Activated CD4-positive, CD25-positive, alpha-beta regulatory T cell treated with anti-CD3 and anti-CD28 coated beads, Interleukin-2, amount 50 U/mL, for 24 hours (primary cell): ENCODE measurements at places on chromosomes 1 and 21.

- ATAC-seq: no peak
Observed at GRCh38 chr1:15706751-15707150, 22.6 kb downstream of the PLEKHM2 start.

DNA sequence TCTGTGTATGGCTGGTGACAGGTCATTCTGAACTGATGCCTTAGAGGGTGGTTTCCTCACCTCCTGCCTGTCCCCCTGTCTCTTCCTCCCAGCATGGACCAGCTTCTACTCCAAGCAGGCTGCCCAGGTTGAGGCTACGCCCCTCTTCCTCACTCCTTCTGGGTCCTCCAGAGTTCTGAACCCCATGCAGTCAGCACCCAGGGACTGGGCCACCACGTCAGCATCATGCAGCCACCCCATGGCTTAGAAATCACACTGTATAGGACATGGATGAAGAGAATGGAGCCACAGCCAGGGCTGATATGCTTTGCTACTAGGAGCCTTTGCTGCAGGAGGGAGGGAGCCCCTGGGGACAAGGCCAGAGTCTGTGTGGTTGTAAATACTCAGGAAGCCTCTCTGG, 8.3 kb downstream of the FOXO6 start:
- no peak for ATAC-seq

DNA sequence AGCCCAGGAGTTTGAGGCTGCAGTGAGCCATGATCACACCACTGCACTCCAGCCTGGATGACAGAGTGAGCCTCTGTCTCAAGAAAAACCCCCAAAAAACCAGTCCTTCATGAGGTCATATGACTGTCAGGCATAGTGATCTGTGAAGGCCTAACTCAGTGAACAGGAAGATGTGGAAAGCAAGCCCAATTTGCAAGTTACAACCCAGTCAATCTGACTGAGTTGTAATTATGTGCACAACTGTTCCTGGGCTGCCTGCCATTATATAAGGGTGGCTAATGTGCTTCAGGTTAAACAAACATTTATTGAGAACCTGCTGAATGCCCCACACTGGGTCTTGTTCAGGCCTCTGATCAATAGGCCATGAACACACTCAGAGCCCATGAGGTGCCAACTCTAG, 38.2 kb upstream of the KIRREL1 start:
- no peak for ATAC-seq

DNA sequence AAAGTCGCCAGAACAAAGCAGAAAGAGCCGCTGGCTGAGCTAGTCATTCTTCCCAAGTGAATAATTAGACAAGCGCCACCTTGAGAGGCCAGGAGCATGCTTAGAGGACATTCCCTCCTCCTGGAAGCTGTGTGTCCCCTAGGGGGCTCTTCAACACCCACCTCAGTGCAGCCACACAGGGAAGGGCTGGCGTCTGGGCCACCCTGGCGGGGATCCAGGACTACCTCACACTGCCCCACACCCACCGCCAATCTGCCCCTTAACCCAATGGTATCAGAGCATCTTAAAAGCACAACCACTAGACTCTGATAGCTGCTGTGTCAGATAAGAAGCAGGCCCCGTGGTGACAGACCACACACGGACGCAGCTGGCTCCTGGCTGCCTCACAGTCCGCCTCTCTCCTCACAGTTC, 24.9 kb downstream of the SETD4 start:
- no peak for ATAC-seq

GRCh38 chr1:153374071-153374470, 1.4 kb downstream of the S100A12 start:
- ATAC-seq: no peak

DNA sequence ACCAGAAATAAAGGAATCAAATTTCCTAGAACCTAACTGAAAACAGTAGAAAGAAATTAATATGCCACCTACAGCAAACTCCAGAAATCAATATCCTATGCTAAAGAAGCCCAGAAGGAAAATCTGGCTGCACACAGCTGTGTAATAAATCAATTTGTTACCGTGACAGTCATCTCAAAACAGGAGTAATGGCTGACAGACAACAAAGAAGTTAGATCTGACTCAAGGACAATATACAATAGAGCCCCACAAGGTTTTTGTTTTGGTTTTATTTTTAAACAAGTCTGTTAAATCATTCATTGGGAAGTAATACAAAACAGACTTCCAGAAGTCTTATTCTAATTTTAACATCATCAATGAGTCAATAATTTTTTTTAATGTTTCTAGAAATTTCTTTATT, 168.4 kb downstream of the RERE start:
- peak; percentile 84 for ATAC-seq

- ATAC-seq: no peak
Observed at GRCh38 chr1:113170519-113170918, 97.5 kb downstream of the LRIG2 start.

DNA sequence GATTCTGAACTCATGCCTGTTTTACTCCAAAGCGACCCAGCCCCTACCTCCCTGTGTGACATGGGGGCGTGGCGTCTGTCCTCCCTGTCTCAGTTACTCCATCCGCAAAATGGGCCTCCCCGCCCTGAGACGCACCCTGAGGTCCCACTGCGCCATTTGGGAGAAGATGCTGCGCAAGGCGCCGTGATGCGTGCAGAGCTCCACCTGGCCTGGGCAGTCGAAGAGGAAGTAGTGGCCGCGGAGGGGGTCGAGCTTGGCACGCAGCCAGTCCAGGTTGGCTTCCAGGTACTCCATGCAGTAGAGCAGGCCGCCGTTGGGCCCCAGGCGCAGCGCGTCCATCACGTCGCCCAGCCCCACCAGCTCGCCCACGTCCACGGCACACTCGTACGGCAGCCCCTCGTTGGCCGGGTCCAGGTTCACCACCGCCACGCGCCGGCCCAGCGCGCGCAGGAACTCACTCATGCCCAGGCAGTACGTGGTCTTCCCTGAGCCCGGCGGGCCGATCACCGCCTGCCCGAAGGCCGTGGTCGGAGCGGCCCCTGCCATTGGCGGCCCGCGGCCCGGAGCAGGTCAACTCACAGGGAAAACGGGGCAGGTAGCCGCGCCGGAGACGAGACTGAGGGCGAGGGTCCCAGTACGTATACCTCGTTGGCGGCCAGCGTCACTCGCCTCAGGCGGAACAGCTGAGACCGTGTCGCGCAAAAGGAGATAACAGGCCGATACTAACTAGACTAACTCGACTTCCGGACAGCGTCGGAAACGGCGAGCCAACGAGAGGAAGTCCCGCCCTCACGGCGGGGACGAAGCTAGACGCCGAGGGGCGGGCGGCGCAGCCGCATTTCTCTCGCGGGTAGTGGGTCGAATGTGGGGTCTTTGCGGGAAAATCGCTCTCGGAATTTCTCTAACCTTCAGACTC, at the start of gene GPN2:
Gene GPN2 (minus strand): TSS at position 733 of the 916 bp plus-strand sequence. CDS start 187 bp downstream, at position 546.
- peak; percentile 97 for ATAC-seq

DNA sequence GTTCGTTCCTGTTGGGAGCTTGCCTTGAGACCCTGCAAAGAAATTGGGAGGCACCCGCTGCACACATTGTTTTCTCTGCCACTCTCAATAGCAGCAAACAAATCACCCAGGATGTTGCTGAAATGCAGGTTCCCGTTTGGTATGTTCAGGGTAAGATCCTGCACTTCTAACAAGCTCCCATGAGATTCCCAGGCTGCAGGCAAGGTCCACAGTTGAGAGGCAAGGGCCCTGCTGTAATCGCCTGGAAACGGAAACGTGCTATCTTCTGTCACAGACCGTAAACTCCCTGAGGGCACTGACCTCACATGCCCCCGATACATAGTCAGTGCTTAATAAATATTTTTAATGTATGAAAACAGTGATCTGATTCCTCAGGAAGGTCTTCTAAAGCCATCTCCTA, 37.8 kb downstream of the XCL1 start:
- ATAC-seq: no peak

GRCh38 chr1:94999456-95000131, 72.7 kb upstream of the CNN3 start:
- no peak for ATAC-seq

DNA sequence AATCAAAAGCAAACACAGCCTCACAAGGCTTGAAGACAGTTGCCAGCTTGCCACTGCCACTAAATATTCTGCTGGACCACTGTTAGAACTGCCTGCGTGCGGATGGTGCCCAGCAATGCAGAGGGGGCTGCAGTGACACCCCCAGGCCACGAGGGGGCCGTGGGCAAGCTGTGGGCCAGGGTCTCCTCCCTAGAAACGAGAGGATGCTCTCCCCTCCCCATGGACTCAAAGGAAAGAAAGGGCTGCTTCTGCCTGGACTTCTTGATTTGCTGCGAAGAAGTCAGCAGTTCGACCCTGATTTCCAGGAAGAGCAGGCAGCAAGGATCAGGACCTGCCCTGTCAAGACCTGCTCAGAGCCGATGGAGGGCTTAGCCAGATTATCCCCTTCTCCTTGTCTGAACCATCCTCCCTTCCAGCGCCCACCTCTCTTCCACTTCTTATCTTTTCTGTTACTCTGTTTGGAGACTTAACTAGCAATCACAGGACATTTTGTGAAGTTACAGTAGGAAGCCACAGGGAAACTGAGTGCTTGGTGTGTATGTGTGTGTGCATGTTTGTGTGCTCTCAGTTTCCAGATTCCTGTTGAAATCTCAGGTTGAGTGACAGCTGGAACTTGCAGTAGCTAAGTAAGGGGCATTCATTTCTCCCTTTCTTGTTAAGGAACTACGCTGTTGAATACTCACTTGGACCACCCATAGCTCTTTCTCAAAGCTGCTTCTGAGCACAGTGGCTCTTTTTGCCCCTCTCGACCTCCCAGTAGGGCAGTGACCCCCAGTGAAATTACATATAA, 2.7 kb downstream of the MAN1C1 start:
- peak; percentile 19 for ATAC-seq

DNA sequence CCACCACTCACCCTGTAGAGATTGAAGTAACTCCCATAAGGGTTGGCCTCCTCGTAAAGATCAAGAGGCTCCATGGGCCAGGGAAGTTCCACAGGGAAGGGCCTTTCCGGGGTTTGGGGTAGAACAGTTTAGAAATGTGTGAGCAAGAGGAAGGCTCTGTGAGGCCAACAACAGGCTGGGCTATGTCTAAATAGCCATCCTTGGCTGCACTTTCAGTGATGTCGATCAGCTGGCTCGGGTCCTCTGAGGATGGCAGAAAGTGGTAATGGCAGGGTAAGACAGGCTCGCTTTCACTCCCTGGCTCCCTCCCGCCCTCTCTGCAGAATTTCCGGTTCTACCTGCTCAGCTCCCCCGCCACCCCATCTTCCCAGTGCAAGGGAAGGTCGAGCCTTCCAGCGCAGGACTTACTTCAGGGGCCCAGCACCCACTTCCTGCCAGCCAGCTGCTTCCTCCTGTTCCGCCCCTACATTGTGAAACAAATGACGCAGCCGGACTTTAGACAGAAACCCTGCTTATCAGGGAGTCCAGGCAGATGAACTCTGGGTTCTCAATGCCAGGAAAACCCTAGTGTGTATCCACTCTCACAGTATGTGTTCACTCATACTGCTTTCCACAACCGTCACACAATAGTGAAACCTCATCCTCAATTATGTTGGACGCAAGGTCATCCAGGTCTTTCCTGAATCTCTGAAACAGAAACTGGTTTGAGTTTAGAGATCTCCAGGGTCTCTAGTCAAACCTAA, 7.3 kb downstream of the F11R start:
- peak; percentile 73 for ATAC-seq

DNA sequence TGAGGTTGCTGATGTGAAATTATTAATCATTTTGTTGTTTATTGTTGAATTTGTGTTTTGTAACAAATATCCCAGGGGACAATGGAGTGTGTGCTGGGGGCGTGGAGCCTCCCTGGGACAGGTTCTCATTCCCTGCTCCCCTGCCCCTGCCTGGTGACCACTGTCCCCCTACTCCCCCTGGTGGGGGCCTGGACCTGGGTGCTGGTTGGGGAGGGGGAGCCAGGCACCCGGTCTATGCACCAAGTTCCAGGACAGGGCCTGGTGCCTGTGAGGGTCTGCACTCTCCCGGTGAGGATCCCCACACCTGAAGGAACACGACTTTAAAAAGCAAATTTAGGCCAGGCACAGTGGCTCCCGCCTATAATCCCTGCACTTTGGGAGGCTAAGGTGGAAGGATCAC, 42.4 kb downstream of the CHD5 start:
- no peak for ATAC-seq

GRCh38 chr1:232629250-232630046, 485 bp downstream of the SIPA1L2 start:
- ATAC-seq: peak; percentile 46

GRCh38 chr1:23648576-23648975, 43.0 kb upstream of the RPL11 start:
- no peak for ATAC-seq

DNA sequence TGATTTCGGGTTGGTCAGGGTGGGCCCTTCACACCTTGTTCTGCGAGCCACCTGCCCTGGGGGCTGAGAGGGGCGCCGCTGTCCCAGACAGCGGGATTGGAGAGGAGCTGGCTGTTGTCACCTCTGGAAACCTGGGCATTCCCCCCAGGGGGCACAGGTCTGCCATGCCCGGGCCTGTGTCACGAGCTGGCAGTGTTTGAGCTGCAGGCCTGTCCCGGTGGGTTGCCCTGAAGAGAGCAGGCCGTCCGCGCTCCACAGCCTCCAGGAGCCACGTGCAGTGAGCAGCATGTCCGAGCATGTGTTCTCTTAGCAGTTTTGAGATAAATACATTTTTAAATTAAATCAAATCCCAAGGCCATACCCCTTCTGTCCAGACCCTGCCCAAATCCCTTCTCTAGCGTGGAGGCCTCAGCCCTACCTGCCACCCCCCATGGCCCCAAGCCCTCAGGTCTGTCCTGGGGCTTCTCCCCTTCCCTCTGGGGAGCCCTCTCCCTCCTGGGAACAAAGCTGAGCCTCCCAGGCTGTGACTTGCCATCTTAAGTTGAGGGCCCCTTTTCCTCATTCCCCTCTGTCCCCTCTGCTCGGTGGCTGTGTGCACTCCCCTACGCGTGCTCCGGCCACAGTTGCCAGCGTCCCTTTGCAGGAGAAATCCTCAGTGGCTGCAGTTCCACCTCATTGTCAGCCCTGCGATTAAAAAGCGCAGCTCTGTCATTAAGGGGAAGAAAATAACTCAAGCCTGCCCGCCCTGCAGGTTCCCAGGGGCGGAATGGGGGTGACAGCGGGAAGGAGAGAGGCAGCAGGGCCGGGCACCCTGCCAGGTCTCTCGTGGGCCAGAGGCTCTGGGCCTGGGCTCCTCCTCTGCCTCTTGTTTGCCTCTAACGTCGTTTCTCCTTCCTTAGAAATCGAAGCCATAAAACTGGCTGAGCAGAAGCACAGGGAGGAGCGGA, 26.6 kb downstream of the SLX9 start:
- no peak for ATAC-seq

GRCh38 chr1:169363046-169363730, 4.4 kb downstream of the NME7 start:
- ATAC-seq: peak; percentile 49

DNA sequence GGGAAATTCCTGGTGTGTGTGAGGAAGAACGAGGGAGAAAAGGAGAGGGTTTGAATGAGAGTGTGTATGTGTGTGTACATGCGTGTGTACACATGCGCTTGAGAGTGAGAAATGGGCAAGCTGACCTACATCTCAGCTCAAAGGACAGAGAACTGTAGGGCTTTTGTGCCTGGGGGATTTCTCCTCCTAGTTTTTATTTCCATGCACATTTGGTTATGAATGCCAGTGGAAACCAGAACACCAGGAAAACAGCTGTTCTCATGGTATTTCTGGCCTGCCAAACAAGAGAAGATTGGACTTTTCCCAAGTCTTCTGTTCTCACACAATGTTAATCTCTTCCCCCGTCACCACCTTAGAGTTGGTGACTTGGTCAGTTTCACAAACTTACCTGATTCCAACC, 45.2 kb downstream of the SLC44A3 start:
- ATAC-seq: no peak
